Activated CD4-positive, alpha-beta T cell treated with anti-CD3 and anti-CD28 coated beads, Interleukin-2, amount 10 ng/mL, durations not matched to agents 24 days and 14 days (primary cell): ENCODE measurements at places on chromosomes 2 and 18.

DNA sequence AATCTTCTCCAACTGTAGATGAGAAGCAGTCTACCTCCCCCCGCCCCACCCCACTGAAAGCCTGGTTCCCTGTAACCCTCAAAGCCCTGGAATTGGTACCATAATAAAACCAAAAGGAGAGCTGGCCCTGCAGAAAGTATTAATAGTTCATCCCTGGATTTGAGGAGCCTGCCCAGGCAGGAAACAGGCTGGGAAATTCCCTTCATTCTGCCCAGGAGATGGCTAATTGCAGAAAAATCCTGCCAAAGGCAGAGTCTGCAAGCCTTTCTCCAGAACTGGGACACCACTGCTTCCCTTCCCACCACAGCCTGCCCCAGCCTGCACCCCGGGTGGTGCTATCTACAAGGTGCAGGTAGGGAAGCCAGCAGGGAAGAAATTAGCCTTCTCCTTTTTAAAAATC, 16.3 kb downstream of the GKN2 start:
- DNase-seq, result peak; percentile 41

- DNase-seq, result no peak
Measured at GRCh38 chr2:196566961-196567666, 72.4 kb upstream of the CCDC150 start.

DNA sequence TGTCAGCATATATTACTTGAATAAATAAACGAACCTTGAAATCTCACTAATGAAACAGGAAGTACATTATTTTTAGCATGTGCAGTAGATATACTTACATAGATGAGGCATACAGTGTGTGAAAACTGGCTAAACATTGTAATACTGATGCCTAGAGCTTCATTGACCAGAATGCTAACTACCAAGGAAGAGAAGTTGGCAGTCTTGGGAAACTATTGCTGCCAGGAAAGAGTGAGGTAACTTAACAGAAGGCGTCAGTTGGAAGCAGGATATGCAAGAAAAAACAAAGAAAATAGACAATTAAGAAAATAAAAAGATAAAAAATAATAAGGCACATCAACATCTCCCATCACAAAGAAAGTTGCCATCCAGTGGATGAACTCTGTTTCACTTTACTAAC, 963.0 kb downstream of the TDRD15 start:
- no peak for DNase-seq

GRCh38 chr2:181861379-181861778, 30.2 kb upstream of the ITPRID2 start:
- no peak for DNase-seq

- DNase-seq, result no peak
Measured at GRCh38 chr2:86020984-86021383, 84.7 kb downstream of the POLR1A start.

DNA sequence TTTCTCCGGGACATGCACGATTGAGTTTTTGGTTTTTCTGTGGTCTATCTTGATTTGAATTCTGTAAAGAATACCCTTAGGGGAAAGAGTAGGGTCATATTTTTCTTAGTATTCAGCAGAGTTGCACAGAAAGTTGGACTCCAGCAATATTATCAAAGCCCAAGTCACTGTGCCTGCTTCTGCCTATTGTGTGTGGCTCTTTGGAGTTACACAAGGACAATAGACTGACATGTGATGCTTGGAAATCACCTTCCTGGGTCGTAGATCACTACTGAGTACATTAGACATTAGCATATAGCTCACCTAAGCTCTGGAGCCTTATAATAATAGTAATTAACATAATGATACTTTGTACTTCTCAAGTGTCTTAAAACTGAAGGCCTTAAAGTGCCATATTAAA, 238.8 kb upstream of the FOSL2 start:
- DNase-seq, result peak; percentile 11

- peak; percentile 55 for DNase-seq
Measured at GRCh38 chr2:102238039-102238756, 51.4 kb downstream of the IL1RL2 start.

- DNase-seq, result peak; percentile 32
Measured at GRCh38 chr2:98545591-98545990, 62.7 kb downstream of the COA5 start.

DNA sequence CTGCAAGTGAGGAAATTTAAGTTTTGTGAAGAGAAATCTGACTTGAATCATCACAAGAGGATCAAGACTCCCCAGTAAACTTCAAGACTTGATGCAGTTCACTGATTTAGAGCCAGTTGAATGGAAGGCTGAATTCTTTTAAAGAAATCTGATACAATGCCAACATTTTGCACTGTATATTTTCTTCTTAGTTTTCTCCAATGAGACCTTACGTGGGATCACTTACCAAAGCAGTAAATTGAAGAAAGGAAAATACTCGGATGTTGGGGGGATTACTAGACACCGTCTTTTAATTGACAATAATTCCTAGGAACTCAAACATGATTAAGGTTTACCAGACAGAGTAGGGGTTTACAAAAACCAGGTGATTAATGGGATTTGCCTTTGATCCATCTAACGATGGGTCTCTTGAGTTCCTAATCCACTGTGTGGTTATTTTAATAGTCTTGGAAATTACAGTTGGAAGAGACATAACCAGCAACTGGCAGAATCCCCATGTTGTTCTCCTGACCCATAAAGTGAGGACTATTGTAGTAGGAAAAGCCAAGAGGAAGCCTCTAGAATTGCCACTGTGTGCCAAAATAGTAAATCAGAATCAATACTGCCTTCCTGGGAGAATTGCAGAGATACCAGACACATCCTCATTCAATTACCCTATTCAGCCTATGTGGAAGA, 354.5 kb downstream of the PID1 start:
- DNase-seq, result no peak

- no peak for DNase-seq
Measured at GRCh38 chr2:118056165-118056534, 32.1 kb upstream of the INSIG2 start.

GRCh38 chr18:63697097-63697660, 5.6 kb upstream of the SERPINB11 start:
- no peak for DNase-seq

- DNase-seq, result no peak
Measured at GRCh38 chr2:188028739-188029138, 262.9 kb upstream of the GULP1 start.

GRCh38 chr18:26874283-26874682, 8.8 kb upstream of the AQP4 start:
- no peak for DNase-seq

DNA sequence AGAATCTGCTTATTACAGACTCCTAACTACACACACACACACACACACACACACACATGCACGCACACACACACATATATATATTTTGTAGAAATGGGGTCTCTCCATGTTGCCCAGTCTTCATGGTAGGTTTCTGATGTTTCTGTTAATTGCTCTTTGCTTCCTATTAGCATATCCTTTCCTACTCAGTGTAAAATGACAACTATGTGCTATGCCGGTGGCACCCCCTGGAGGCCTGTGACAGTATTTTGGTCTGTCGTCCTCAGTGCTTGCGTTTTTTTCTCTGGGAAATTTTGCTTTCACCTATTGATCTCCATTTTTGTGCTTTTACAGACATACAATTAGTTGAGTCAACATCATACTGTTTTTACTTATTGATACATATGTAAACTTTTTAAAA, 322.1 kb downstream of the LRRTM1 start:
- DNase-seq, result no peak

GRCh38 chr18:31750273-31750672, 10.4 kb downstream of the SLC25A52 start:
- DNase-seq, result no peak

- no peak for DNase-seq
Measured at GRCh38 chr2:4122726-4123125, 419.4 kb downstream of the DCDC2C start.

DNA sequence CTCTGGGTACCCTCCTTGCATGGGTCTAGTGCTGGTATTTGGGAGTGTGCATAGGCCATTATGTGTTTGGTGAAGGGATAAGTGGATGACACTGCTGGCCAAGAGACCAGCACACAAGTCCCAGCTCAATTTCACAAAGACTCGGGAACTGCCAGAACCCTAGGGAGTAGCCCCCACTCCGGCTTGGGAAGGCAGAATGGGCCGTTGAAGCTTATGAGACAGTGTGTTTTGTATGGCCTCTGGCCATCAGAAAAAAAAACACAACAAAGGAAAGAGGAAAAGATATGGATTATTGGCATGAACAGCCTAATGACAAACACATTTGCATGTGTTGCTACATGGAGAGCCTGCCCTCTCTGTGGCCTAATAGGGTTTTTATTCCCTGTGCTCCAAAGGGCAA, 144.2 kb downstream of the TTC32 start:
- DNase-seq, result no peak

GRCh38 chr2:25082002-25082622, 40.2 kb downstream of the EFR3B start:
- no peak for DNase-seq

DNA sequence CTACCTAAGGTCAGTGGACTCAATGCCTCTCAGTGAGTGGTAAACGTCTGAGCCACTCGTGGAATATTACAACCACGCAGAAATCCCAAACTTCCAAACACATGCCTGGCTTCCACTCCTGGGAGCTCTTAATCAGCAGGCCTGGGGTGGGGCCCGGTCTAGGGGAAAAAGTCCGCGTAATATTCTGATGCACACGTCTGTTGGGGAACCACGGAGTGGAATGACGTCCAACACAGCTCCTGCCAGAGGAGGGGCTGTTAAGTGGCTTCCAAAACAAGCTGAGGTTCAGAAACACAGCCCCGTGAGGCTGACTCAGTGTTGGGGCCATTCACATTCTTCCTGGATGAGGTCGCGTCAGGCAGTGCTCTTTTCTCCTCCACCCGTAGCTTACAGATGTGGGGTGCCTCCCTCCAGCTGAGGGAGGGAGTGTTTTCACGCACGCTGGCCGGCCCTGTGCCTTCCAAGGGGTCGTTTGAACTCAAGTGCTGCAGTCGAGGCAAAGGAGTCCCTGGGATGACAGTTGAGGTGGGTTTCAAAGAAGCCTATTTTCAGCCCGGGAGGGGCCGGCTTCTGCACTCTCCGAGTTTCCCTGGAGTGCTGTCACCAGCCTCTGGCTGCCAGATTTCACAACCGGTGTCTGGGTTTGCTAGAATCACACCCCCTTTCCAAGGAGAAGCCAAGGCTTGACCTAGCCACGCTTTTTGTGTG, 73.1 kb downstream of the ACKR3 start:
- DNase-seq, result no peak

GRCh38 chr2:20213651-20214565, 11.0 kb downstream of the SDC1 start:
- DNase-seq, result no peak

DNA sequence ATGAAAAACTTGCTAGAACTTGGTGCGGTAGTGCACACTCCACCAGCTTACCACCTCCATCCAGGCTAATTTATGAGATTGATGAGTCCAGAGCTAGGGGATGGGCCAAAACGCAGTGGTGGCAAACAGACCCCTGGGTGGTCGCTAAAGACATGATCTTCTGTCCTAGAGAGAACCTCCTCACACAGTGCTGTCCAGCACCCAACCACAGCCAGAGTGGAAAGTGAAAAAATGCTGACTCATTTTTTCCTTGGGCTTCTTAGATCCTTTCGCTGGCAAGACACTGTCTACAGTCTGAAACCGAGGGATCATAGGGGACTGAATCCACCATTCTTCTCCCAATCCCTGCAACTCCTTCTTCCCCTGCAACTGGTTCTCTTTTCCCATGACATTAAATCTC, 4.1 kb downstream of the ANTXR1 start:
- peak; percentile 48 for DNase-seq

DNA sequence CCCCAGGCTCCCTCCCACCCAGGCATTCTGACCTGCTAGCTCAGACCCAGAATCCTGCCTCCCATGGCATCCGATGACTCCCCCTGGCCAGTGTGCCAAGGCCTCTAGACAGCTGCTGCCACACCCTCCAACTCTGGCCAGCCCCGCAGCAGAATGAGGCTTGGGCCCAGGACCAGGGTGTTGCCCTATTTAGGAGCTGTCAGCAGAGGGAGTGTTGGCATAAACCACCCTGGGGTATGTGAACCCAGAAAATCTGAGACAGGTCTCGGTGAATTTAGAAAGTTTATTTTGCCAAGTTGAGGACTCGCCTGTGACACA, 134.3 kb downstream of the KLHL29 start:
- DNase-seq, result no peak

DNA sequence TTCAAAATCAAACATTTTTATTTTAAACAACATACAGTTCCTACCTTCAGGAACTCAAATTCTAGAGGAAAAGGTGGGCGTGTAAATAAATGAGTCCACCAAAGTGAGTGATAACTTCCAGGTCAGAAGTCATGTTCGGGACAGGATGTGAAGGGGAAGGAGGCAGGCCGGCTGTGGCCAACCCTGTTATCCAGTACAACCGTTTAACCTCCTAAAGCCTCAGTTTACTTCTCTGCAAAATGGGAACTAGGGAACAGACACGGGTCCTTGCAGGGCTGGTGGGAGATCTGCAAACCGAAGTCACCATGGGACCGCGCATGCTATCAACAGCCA, 373 bp downstream of the EIPR1 start:
- DNase-seq, result peak; percentile 84

- DNase-seq, result no peak
Measured at GRCh38 chr18:74259347-74259746, 32.4 kb downstream of the CYB5A start.

GRCh38 chr2:30248791-30249190, 17.5 kb downstream of the LBH start:
- DNase-seq, result no peak

DNA sequence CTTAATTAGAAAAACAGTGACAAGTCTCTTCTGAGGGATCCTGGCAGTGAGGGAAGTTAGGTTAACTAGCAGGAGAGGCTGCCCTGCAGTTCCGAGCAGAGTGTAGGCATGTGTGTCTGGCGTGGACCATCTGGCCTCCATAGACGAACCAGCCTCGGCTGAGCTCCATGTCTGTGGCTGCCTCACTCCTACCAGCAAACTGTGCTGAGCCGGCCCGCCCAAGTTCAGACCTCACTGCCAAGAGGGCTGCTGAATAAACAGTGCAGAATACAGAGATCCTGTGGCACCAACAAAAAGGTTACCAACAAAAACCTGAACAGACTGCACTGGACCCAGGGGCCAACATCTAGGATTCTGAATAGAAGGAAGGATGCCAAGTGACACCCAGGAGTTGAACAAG, 27.3 kb downstream of the INO80C start:
- DNase-seq, result no peak

DNA sequence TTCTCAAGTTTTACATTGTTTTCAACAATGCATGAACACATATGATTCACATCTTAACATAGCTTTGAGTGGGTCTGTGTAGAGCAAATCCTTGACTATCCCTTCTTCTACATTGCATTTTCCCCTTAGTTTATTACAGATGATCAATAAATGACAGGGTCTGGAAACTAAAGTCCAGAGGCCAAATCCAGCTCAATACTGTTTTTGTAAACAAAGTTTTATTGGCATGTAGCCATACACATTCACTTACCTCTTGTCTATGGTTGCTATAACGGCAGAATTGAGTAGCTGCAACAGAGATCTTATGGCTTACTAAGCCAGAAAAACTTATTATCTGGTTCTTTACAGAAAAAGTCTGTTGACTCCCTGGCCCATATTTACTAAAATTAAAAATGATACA, 12.8 kb downstream of the FANCL start:
- no peak for DNase-seq

DNA sequence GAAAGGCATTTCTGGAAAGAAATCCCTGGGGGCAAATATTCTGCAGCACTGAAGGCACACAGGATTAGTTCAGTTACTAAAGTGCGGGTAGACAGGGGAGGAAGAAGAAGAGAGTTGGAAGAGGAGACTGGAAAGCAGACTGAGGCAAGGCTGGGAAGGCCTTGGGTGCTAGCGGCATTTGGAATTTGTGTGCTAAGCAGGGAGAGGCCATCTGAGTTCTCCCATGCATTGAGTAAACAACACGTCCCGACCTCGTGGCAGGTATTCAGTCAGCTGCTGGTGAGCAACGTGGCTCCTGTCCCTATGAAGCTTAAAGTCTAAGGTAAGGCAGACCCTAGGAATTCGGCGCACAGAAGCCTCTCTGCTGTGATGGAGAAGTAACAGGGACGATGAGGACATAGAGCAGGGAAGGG, 30.7 kb downstream of the ATP8B1 start:
- no peak for DNase-seq
